ENCODE measurements at places on chromosomes 6 and 20.

DNA sequence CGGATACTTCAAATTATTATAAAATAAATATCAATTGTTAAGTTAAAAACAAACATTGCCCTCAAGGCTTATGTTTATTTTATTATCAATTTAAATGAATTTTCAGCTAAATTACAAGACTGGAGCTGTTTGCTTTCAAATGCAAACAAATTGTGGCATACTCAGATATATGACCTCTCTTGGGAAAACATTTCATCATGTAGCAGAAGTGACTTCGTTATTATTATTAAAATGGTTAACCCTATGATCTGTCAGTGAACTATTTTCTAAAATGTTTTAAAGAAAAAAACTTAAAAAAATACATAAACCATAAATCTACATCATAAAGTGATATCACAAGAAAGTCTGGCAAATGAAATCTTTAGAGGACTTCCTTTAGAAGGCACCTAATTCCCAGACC is 72.5 kb downstream of the MAN1A1 start:
- DNase-seq = no peak

- DNase-seq = no peak
Measured at GRCh38 chr20:12203981-12204380, 286.3 kb downstream of the BTBD3 start.

DNA sequence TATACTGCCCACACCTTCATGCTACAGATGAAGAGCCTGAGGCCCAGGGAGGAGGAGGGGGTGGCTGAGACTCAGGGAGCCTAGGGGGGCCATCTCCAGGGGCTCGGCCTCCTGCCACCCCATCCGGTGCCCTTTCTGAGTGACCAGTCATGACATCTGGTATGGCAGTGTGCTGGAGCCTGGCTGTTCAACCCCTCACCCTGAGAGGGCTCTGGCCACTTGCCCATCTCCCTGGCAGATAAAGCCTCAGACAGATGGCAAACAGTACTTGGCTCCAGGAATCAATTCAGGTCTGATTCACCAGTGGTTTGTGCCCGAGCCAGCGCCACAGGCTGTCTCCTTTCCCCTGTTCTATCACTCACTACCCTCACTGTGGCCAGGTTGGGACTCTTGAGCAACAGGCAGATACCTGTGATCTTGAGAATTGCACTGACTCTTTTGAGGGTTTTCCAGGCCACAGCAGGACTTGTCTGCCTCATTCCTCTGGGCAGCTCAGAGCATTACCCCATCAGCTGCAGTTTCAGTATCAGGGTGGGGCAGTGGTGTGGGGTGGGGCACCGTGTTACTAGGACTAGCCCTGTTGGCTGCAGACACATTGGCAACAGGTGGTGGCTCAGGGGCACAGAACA is 22.8 kb downstream of the SRSF3 start:
- DNase-seq = no peak

DNA sequence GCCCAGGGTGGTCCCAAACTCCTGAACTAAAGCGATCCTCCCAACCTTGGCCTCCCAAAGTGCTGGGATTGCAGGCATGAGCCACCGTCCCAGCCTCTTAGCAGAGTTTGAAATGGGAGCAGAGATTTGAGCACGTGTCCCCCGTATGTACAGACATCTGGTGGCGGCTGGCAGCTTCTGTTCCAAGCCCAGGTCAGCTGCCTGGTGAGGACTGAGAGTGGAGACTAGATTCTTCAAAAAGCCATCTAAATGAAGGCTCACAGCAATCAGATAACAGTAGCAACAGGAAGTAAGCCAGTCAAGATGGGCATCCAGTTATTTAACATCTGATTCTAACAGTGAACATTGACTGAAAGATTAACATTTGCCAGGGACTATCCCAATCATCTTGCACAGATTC is 128.1 kb upstream of the AKAP12 start:
- no peak for DNase-seq

DNA sequence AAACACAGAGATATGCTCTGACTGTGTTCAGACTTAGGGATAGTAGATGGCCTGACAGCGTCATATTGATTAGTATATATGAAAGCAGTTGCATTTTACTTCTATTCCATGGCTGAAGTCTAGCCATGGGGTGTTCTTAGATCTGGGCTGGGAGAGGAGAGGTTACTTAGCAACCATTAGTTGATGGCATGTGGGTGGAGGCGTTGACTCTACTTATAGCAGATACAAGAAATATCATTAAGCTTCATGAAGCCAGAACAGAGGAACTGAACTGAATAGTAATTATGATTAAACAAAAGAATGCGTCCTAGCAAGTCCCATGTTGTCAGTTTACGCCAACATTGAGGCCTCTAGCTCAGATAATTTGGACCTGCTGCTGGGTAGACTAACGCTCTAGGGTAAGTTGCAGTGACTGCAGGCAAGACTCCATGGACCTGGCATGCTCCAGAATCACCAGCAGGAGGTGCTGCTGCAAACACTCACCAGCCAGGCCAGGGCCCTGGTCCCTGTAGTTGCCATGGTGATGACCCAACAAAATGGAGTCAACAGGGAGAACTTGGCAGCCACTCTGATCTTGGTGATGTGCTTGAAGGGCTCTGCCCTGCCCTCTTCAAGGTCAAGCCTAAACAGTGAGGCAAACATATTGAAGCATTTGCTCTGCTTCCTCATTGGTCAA is 477.3 kb downstream of the PREX1 start:
- DNase-seq = no peak

DNA sequence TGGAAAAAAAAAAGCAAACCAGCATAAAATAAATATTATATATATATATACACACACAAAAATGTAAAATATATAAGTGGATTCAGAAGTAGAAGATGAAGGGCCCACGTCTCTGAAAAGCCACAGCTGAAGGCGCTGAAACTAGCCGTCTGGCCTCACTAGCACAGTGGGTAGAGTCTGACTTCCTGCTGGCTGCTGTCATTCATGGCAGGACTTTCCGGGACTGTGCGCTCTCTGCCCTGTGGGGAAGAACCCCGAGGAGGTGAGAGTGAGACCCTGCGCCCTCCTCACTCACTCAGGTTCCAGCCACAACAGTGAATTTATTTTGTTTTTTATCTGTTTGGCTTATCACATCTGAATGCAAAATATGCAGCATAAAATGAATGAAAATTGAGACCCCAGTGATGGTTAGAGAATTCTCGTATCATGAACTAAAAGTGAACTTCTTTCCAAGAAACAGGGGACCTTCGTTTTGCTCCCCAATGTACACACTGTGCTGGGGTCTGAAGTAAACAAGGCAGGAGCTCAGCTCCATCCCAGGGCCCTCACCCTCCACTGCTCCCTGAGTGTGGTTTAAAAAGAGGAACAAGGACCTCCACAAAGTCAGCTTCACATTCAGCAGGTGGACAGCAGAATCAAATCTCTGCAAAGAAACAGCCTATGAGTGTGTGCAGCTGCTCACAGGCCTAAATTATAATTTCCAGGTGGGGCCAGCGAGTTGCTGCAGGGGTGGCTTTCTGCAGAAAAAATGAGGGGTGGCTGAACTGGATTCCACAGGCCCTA is 1.3 kb upstream of the RAMACL start:
- no peak for DNase-seq

GRCh38 chr6:87118054-87118453 is 23.1 kb upstream of the CGA start:
- no peak for DNase-seq

- DNase-seq = no peak
Measured at GRCh38 chr6:38161754-38162492, 342.4 kb downstream of the ZFAND3 start.

DNA sequence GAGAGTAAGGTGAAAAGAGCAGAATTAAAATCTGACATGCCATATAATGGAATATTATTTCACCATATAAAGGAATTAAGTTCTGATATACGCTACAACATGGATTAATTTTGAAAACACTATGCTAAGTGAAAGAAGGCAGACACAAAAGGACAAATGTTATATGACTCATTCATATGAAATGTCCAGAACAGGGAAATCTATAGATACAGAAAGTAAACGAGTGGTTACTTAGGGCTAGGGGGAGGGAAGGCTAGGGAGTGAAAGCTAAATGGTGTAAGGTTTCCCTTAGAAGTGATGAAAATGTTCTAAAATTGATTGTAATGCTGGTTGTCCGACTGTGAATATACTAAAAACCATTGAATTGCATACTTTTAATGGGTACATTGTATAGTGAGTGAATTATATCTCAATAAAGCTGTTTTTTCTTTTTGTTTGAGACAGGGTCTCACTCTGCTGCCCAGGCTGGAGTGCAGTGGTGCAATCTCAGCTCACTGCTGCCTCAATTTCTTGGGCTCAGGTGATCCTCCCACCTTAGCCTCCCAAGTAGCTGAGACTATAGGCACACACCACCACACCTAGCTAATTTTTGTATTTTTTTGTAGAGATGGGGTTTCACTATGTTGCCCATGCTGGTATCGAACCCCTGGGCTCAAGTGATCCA is 8.2 kb downstream of the PRPH2 start:
- no peak for DNase-seq

DNA sequence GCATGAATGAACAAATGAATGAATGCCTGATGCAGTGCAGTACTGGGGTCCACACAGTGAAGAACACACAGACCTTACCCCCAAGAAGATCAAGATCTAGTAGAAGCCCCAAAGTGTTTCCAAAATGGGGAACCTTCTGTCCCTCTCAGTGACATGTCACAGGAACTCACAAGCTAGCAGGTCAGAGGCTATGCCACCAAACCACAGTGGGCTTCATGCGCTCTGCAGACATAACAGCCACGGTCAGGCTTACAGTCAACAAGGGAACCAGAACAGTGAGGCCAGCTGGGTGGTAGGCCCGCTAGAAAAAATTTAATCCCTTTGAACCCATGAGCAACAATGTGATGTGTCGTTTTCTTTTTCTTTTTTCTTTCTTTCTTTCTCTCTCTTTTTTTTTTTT is 20.2 kb upstream of the ARFGEF2 start:
- DNase-seq = no peak

GRCh38 chr20:20663841-20664240 is 48.6 kb downstream of the RALGAPA2 start:
- no peak for DNase-seq

DNA sequence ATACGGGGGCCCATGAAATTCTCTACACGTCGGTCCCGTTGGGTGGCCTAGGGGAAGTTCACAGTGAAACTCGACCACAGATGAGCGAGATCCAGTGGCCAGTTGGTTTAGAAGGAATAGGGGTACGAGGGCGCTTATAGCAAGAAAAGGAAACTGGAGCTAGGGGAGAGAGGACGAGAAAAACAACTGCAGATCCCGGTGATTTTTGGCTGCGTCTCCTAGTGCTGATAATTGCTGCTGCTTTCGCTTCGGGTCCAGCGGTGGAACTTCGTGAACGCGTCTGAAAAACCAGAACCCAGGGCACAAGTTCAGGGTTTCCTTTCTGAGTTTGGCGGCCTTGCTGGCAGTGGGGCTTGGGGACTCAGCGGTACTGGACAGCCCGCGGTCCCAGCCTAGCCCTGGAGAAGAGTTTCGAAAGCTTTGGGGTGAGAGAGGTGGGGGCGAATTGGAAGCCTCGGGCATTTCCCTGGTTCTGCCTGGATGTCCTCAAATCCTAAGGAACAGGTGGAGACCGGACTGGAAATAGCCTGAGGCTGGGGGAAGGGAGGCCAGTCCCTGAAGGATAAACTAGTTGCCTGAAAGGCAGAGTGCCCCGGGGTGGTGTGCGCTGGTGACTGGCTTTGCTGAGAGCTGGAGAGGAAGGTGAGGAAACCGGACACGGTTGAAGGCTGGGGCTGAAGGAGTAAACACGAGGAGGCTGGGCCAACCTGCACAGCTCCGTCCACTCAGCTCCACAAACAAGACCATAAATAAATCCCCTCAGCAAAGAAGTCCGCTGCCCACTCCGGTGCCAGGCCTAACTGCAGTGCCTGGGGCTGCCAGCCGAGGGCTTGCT is 793 bp downstream of the GMPR start:
- peak; percentile 3 for DNase-seq

GRCh38 chr6:158629367-158630221 is 14.9 kb downstream of the DYNLT1 start:
- DNase-seq = no peak

DNA sequence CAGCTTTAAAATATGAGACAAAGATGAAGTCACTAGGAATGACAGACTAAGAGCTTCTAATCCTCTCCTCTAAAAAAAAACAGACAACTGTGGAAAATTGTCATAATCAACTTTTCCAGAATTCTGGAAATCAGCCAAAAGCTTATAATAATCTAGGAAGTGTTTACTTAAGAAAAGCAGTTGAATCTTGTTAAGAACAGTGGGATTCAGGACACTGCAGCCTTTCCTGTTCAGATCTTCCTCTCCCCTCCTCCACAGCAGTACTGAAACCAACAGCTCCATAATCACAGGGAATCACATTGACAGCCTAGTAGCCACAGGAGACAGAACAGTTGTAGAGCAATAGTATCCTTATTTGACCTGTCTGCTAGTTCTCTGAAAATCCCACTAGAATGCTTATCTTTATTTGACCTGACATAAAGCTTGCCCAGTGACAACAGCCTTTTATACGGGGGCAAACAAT is 41.6 kb downstream of the IBTK start:
- no peak for DNase-seq

GRCh38 chr20:17601957-17602356 is 32.1 kb downstream of the DSTN start:
- DNase-seq = no peak

DNA sequence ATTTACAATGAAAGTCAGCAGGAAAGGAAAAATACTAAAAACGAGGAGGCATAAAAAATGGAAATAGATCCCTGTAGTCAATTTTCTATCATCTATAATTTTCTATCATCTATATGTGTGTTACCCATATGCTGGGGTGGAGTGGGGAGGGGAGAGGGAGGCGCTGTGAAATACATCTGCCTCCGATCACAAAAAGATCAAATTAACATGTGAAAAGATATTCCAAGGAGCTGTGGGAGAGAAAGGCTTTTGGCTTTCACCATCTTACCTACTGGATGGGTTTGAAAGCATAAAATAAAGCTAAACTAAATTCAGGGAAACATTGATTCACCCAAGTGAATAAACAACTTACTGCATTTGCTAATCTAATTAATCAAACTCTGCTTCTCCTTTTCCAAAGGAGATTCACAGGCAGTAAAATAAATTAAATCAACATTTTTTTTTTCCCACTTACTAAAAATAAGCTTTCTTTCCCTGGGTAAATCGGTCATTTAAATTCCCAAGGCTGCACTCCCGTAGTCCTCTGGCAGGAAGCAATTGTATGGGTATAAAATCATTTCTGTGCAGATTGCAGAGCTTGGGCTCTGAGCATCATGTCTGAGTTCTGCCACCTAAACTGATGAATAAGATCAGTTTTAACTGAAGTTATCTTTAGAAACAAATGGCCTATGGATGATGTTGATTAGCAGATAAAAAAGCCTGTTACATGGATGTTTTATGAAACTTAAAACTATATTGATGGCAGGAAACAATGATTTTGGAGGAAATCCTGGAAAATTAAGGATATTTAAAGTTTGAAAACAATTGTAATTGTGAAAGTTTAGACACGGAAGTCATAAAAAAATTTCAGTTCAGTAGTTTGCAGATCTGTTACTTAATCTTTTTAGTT is 147.9 kb downstream of the SOX4 start:
- no peak for DNase-seq

DNA sequence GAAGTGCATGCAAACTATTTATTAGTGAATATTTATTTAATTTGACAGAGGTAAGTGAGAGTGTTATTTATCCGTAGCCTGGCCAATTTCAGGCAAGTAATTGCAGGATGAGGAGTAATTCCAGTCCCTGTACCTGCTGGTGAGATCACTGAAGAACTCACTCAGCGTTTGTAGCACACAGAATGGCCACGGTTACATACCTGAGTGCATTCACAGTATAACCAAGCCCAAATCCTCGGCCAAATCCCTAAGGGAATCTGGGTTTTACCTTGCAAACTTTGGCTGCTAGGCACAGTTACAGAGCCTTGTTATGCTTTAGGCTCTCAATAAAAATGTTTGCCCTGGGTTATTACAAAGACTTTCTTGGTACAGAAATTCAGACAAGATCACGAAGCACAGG is 93.3 kb downstream of the KCNQ5 start:
- DNase-seq = no peak

GRCh38 chr6:71913444-71914234 is 27.3 kb downstream of the RIMS1 start:
- no peak for DNase-seq

Data from T-helper 9 cell (primary cell).